ENCODE measurements at places on chromosomes 2 and 18.

- no peak for DNase-seq
These were observed 110.7 kb upstream of the TLK1 start for GRCh38 chr2:171271386-171271785.

- no peak for DNase-seq
These were observed 37.5 kb upstream of the MAPRE3 start for GRCh38 chr2:26932974-26933373.

DNA sequence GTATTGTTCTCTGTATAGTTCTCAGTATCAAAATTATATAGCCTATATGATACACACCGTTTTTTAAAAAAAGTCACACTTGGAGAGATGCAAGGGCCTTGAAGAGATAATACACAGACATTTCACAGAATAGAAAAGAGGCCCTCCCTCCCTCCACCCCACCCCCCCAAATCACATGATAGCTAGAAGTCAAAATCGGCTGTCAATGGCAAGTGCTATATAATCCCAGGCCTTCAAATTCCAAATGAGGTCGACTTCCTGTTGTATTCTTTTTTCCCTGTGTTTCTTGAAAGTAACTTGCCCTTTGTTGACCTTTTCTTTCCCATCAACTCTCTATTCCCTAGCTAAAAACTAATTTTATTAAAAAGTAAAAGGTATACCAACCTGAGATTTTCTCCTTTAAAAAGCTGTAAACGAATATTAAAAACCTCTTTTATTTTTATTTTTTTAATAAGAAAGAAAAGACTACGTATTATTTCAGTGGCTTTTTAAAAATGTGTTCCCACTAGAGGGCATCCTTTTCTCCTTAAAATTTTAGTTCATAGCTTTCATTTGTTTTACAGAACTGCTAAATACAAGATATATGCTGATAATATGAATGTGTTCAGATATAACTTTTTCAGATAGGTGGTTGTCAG, 46.6 kb downstream of the KCMF1 start:
- DNase-seq: no peak

DNA sequence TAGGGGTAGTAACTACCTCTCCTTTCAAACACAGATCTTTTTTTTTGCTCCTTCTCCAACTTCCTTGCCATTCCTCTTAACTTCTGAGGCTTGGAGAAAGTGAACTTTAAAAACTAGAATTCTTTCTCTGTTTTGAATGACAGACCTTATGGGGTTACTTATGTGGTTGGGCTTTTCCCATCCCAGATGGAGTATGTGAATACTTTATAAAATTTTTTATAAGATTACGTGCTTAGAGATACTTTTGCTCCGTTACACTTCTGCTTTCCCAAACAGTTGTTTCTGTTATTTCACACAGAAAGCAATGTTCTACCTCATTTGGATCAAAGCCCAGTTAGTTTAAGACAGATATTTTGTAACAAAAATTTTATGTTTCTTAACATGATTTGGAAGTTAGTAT, 20.2 kb downstream of the GREB1L start:
- no peak for DNase-seq

DNA sequence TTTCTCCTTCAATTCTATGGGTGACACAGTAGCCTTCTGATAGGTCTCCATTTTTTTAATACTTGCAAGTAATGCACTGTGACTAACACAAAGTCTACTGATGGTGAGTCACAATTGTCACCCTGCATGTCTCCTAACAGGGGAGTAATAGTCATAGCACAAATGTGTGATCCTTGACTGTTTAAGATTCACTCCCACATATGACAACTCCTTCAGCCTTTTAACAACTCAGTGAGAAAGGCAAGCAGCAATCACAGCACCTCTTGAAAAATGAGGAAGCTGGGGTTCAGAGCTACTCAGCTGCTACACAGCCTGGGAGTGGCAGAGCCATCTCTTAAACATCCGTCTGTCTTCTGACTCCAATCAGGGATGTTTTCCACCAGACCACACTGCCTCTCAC, 63.8 kb downstream of the EHD3 start:
- no peak for DNase-seq

GRCh38 chr2:167510071-167510759, 621.9 kb downstream of the XIRP2 start:
- no peak for DNase-seq

DNA sequence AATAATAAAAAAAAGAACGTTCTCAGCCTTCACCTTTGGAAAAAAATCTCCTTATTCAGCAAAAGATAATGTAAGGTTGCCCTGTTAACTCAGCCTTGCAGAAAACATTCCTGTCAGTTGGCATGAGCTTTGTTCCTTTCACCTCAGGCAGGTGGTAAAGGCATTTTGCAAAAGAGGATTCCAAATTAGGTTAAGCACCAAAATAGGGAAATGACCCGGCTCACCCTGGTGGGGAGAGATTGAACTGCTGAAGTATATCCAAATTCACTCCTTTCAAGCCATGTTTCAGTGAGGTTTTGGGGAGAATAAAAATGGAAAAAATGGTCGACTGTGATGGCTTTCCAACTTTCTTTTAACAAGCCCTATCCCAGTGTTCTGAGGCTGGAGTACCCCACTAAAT, 1988.8 kb upstream of the PIK3C3 start:
- no peak for DNase-seq

DNA sequence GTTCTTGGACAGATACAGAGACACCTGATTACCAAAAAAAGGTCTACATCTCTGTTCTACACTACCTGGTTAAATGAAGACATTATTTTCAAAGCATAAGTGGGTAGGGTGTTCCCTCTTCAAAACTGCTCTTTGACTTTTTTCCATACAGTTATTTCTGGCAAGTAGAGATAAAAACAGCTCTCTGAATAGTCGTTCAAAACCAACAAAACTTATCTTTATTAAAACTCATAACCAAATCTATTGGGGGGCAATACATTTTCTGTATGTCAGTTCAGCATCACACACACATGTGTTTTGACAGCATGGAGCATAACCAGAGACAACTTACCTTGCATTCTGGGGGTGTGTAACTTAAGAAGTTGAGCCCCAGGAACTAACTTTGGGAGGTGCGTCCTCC, 149.0 kb upstream of the EPC2 start:
- no peak for DNase-seq

DNA sequence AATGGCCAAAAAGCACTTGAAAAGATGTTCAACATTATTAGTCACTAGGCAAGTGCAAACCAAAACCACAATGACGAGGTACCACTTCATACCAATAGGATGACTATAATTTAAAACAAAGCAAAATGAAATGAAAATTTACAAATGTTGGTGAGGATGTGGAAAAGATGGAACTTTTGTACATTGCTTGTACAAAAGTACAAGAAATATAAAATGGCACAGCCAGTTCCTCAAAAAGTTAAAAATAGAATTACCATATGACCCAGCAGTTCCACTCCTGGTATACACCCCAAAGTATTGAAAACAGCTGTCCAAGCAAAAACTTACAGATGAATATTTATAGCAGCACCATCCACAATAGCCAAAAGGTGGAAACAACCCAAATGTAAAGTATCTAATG, 107.8 kb upstream of the XPO1 start:
- DNase-seq: no peak

DNA sequence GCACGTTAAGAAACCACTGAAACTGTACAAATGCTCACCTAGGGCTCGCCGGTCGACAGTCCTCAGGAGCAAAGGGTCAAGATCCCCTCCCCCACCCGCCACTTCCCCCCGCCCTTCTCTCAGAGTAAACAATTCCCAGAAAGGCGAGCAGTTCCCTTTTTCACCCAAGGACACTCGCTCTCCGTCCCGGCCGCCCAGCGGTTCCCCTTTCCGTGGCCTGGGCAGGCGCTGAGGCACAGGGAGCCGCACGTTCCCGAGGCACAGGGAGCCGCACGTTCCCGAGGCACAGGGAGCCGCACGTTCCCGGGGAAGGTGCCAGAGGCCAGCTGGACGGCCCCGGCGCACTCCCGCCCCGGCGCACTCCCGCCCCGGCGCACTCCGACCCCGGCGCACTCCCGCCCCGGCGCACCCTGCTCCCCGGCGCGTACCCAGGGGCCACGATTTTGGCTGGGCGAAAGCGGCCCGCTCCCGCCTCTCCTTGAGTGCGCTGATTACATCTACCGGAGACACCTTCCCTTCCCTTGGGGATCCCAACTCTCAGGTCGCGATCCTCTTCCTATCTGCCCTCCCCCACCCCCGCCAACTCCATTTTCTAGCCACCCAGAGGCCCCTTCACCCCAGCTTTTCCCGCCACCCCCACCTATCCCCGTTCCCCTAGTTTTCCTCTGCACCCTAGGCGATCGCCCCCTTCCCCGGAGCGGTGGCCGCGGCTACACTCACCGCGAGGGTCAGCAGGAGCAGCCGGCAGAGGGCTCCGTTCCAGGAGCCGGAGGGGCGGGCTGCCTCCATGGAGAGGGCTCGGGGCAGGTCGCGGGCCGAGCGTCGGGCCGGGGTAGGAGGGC, 817 bp downstream of the DSC2 start:
- DNase-seq: peak; percentile 78

DNA sequence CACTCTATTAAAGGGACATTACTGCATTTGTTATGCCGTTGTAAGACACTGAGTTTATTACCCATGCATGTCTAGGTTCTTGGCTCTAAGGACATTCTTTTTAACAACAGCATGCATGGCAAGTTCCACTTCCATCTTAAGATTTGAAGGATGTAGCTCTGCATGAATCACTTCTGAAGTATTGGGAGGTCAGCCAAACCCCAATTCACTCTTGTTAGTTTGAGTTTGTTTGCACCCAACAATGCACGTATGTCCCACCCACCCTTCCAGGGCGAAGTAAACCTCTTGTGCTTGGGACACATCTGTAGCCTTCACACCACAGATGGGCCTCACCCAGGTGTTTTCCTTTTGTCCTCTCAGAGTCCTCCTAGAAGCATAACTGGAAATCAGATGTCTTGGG, 5.6 kb upstream of the LAMA3 start:
- no peak for DNase-seq

GRCh38 chr2:109466674-109467575, 146.8 kb downstream of the SEPTIN10 start:
- DNase-seq: no peak

DNA sequence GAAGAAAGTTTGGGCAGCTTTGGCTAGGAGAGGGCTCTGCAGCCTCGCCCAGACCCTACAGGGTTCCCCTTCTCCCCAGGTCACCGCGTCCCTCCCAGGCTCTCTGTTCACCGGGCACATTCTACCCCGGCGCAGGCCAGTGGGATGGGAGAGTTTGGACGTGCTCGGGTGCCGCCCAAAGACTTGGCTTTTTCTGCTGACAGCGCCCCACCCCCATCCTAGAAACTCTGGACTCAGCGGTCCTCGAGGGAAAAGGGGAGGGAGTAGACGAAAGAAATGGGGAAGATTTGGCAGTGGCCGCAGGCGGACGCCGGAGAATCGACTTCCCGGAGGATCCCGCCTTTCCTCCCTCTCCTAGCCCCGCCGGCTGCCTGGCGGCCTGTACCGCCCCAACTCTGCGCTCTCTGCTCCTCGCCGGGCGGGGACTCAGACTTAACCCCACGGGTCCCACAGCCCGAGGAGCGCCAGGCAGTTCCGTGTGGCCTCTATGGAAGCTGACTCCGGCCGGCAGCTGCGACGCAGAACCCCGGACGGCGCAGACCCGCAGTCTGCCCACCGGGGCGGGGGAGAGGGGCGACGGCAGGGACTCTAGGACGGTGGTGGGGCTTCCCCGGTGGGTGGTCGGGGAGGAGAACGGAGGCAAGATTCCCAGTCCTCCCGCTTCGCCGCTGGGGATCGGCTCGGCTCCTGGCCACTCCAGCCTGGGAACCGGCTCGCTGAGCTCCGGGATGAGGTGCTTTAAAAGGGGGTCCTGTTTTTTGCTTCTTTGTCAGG, 863 bp upstream of the SIX2 start:
- DNase-seq: peak; percentile 83

DNA sequence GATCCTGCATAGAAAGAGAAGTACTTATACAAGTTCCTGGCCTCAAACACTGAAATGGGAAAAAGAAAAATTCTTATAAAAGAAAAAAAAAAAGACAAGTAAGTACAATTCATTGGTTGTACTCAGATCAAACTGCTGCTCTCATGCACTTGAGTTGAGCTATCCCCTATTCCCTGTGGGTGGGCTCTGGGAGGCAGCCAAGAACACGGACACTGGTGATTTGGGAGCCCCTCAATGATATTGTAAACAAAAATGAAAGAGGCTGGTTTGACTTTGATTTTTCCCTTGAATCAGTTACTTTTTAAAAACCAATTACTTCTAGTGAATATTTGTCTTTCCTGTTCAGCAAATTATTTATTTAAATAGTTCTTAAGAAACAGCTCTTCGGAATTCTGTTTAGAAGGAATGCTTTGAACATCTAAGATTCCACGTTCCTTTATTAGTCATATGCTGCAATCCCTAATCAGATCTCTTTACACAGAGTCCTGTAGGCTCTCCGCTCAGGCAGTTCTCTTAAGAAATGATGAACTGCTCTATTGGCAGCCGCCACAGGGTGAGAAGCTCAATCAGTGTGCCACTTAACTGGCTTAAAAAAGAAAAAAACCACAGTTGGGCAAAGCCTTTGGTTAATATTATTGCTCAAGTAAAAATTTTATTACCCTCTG, 225.1 kb downstream of the TMEM182 start:
- no peak for DNase-seq

- DNase-seq: no peak
These were observed 286.2 kb upstream of the TRIB2 start for GRCh38 chr2:12430407-12431133.

DNA sequence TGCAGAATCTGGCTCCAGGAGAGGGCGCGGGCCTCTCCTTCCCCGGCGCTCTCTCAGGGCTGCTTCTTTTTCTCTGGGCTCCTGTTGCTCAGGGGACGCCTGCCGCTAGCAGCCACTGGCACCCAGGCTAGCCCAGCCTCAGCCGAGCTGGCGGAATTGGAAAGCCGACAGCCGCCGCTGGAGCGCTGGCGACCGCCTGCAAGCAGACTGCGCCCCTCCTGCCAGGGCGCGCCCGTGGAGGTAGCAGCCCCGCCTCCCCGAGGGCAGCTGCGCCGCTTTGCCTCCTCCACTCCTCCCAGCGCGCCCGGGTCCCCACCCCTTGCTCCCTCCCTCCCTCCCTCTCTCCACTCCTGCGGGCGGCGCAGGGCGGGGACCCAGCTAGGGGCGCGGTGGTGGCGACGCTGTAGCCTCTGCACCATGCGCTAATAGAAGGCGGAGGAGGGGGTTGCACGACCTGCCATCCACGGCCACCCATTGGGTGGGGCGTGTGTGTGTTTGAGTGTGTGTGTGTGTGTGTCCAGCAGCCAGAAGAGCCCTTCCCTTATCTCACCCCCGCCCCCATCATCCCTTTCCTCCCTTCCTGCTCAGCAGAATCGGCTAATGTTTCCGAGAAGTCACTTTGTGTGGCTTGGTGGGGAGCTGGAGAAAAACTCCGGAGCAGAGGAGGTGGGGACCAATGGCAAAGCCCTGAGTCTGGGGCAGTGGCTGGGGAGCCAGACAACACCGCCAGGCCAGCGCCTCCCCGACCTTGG, at the start of gene SCN9A:
Gene SCN9A (minus strand): TSS at position 209 of the 752 bp plus-strand sequence. CDS start 64,188 bp downstream, outside the sequence.
- DNase-seq: peak; percentile 91

- DNase-seq: peak; percentile 12
These were observed 24.9 kb downstream of the TMEM247 start for GRCh38 chr2:46504221-46504620.

DNA sequence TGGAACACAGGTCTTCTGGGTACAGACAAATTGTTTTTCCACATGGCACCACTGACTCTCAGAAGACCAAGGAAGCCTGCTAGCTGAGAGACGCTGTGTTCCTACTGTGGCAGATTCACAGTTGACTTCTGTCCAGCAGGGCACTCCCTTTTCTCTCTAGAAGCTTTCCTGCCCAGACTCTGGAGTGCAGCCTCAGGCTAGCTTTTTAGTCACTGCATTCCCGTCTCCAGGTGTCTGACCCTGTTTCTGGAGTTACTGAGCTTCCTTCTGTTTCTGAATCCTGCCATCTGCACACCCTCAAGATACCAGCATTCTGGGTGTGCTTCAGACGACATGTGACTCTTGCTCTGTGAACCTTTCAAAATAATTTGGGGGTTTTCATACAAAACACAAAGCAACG, 125.1 kb downstream of the TMEM200C start:
- DNase-seq: no peak

- no peak for DNase-seq
These were observed 255.6 kb upstream of the CTAGE1 start for GRCh38 chr18:22673182-22673862.
